ENCODE measurements at places on chromosomes 6 and 20.
A peak's percentile ranks its signal among the peaks of the same experiment; 100 is the strongest.

GRCh38 chr6:133697185-133697584 is 191.7 kb upstream of the TCF21 start:
- DNase-seq = no peak

- DNase-seq = no peak
Observed at GRCh38 chr6:38720295-38720694, 5.2 kb downstream of the DNAH8 start.

DNA sequence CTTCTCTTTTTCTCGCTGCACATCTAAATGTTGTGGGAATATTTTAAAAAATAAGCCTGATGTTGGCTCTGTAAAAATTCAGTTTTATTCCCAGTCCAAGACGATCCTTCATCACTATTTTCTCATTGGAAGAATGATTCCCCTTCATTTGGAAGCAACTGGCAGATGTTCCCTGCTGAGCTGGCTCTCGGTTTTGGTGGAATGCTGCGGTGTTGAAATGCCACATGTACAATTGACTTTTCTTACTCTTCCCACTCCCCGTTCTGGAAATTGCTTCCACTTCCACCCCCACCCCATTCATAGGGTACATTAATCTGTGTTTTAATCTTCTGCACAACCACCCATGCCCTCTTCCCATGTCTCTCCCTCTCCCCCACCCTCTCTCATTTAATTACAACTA is 496.3 kb upstream of the MAP3K7 start:
- no peak for DNase-seq

GRCh38 chr6:125301435-125302391 is at the start of gene HDDC2:
Gene HDDC2 (minus strand): TSS chr6:125301967. CDS start chr6:125301932, 35 bp downstream.
- peak; percentile 12 for DNase-seq

DNA sequence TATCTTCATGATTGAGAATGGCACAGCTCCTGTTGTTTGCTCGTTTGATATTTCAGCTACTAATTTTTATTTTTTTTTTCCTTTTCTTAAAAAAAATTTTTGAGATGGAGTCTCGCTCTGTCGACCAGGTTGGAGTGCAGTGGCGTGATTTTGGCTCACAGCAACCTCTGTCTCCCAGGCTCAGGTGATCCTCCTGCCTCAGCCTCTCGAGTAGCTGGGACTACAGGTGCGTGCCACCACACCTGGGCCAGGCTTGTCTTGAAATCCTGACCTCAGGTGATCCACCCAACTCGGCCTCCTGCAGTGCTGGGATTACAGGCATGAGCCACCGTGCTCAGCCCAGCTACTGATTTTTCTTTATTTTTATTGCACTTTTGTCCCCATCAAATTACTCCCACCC is 150.2 kb upstream of the SIM1 start:
- no peak for DNase-seq

DNA sequence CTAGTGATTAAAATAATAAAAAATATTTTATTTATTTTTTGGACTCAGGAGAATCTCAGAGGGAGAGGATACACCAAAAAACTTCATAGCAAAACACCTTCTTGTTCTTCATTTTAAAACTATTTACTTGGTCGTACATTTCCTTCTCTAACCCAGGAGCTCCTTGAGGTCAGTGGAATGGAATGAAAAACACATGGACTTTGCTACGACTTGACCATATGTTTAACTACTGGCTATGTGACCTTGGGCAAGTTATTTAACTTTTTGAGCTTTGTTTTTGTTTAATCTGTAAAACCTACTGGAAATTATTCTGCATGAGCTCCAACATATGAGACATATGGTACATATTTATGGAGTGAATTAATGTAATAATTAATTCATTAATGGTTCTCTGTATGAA is 1005.5 kb upstream of the CITED2 start:
- no peak for DNase-seq

DNA sequence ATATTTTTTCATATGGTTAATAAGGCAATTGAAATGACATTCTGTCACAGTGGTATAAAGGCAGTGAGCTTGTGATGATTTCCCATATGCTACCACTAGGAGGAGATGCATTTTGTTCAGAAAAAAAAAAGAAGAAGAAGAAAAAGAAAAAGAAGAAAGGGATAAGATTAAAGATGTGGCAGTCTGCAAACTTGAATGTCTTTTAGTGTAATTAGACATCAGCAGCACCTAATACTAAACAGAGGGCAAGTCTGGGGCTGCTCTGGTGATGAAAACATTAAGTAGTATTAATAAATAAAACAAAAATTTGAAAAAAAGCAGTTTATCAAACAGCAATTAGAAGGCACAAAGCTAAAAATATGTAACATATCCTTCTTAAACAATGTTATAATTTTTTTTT is 95.4 kb upstream of the DEFB112 start:
- no peak for DNase-seq
